Ureter (tissue), 1 donor: ENCODE measurements at places on chromosomes 4 and X. TPM values are rescaled to one million over a fixed set of nuclear protein-coding genes. Genes with fewer than 3 reads are reported as not detected.

DCAF4L1 gene
- 0.36 TPM for total RNA-seq

PPP1R2C gene
- total RNA-seq: not detected

GAK gene
- total RNA-seq: 150 TPM

TEX13C gene
- not detected for total RNA-seq

TAF1 gene
- 82.3 TPM for total RNA-seq

TKTL2 gene
- total RNA-seq: not detected

DNA sequence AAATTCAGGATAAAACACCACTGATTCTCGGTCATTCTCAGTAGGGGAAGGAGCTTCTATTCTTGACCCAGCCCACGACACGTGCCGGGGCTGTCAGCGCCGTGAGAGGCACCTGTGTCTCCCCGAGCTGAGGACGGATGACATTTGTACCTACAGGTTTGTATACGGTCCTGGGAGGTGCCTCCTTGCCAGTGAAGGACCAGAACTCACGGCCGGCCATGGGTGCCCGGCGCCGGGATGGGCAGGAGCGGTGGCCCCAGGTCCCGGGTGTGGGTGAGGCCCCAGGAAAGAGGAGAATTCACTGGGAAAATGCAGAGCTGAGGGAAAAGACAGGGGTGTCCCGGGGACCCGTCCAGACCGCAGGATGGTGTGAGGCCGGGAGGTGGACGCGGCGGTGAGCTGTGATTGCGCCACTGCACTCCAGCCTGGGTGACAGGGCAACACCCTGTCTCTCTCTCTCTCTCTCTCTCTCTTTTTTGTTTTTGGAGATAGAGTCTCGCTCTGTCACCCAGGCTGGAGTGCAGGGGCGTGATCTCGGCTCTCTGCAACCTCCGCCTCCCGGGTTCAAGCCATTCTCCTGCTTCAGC, 48.9 kb upstream of the PPP2R3B start:
- no peak for DNase-seq

DNA sequence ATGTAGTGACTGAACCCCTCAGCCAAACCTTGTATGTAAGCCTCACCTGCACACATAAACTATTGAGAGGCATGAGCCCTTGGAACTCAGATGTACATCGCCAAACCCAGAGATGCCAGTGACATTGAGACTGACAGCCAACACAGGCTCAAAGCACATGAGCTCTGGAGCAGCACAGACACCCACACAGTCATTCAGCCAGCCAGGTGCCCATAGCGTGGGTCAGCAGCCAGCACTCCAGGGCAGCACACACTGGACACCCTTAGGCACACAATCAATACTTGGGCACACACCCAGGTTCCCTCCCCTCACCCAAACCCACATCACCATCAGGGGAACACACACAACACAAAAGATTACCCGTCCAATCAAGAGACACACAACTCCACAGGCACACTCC, 4.3 kb upstream of the TIMP1 start:
- peak; percentile 14 for DNase-seq

DNA sequence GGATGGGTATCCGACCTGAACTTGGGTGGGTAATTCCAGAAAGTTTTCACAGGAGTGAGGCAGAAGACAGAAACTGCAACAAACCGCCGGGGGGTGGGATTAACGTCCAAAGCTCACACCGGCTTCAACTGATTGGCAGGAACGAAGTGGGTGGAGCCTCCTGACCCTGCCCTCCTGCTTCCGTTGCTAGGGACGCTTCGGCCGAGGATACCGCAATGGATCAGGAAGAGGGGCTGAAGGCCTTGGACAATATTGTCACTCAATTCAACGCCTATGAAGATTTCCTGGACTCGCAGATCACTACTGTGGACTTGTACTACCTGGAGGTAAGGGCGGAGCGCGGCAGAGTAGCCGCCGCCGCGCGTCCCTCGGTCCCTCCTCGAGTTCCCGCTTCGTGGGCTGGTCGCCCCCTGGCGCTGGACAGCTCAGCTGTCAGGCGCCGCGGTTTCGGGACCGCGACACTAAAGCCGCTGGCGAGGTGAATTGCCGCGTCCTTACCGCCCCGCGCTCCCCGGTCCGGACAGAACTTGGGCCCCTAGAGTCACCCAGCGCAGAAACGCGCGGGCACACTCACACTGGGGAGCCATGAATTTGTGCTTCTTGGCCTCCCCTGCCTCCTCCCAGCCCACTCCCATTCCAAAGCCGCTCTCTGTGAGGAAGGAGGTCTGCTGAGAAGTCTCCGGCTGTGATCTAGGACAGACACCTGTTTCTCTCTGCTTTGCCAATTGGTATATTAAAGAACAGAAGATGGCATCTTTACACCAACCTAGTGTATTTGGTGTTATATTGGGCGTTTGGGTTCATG, at the start of gene CFAP299:
Gene CFAP299, plus strand, starts transcription at position 177 of the 805 bp plus-strand sequence.
- peak; percentile 70 for DNase-seq

DNA sequence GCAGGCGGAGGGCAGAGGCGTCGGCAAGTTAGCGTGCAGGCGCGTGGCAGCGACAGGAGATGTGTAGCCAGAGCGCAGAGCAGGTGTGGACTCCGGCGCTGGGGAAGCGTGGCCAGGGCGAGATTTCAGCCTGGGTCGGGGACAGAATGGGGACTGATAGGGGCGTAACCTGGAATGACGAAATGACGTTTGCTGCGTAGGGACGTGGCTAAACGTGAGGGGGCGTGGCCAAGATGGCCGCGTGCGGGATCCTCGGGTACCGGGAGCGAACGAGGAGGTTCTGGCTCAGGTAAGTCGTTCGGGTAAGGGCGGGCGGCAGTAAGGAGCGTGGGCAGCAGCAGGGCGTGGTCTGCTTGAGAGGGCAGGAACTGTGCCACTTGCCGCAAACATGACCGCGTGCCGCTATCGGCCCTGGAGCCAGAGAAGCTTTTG, 10.9 kb upstream of the CLTRN start:
- peak; percentile 91 for DNase-seq

DNA sequence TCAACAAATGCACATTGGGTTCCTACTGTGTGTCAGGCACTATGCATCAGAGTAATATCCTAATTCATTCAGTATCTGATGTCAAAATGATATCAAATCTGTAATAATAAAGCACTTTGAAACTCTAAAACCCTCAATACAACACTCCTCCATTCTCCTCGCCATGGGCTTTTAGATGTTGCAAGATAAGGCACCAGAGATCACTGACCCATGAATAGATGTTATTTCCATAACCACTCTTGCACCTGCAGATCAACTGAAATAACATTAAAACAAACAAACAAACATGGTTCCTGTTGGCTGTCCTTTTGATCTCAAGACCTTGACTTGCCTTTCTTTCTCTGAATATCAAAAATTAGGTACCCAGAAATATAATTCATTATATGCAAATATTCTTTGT, 100.2 kb downstream of the MAB21L2 start:
- DNase-seq: no peak

DNA sequence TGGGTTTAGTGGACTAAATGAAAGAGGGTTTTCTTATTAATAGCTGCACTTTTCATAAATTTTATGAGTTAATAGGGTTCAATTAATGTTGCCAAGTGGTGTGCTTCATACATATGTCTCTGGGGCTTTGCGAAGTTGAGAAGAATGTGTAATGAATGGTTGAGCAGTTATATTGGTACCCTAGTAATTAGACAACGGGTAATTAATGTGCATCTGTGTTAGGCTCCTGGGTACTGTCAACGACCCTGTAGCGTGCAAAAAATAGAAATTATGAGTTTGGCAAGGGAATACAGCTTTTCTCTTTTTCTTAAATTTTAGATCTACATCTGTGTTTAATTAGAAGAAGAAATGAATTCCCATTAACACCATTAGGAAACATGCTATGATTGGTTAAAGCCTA, 1027.7 kb downstream of the ARAP2 start:
- DNase-seq: no peak

- no peak for DNase-seq
Measured at GRCh38 chr4:145886871-145887240, 51.8 kb downstream of the ZNF827 start.

DNA sequence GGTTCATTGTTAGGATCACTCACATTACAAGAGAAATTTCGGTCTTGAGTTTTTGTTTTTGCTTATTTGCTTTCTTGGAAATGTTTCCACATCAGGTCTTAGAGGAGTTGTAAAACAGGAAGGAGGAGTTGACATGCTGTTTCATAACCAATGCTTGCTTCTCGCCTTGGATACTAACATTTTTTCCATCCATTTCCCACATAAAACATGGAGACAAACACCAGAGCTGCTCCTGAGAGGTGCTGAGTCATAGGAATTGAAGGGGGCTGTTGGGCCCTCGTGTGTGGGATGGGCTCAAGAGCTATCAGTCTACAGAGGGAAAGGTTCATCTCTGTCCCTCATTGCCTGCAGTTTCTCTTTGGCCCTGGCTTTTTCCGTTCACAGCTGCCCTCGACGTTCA, 29.9 kb downstream of the TBL1X start:
- no peak for DNase-seq
